Aorta (tissue), 5 donors: ENCODE measurements at places on chromosomes 6 and 20. TPM values are rescaled to one million over a fixed set of nuclear protein-coding genes. Genes with fewer than 3 reads are reported as not detected.
A peak's percentile ranks its signal among the peaks of the same experiment; 100 is the strongest.

The HLA-DOB gene
- polyA plus RNA-seq = 0.26 TPM

- H3K4me3 ChIP-seq = no peak overlapping the region
- H3K36me3 ChIP-seq = no peaks in the 10 kb centered on the region
- H3K27ac ChIP-seq = no peak overlapping the region
- H3K27me3 ChIP-seq = no peaks in the 10 kb centered on the region
- H3K4me1 ChIP-seq = peaks cover 4% of the 10 kb centered on the region
Measured at GRCh38 chr6:22631091-22631490, 61.7 kb downstream of the HDGFL1 start.

DNA sequence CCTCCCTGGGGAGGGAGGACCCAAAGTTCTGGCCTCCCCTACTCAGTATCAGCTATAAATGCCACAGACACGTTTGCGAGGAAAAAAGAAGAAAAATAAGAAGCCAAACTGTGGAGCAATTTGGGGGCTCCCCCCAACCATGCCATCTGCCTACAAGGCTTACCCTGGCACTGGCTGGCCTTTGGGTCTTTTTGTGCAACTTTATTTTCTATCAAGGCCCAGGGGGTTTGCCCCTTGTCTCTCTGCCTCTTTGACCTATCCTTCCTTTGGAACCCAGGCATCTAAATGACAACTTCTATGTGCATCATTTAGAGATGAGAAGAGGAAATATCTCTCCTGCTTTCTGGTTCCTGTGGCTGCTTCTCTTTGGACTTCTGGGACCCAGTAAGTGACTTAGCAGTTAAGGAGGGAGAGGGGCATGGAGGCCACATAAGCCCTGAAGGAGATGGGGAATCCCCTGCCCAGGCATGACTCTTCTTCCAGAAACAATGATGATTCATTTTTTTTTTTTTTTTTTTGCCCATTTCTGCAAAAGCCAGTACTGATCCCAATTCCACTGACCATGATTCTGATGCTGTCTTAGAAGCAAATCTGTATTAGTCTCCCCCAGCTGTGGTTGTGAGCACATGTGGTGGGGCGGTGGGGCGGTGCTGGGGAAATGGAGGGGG is at the start of gene MUC22:
TSS of gene MUC22 (plus strand) at position 82 of the 668 bp plus-strand sequence. CDS start at position 315, 233 bp downstream.
- no peak within 1 kb of the TSS for H3K4me3 ChIP-seq
- no peak for DNase-seq
- no peak within 1 kb of the TSS for H3K27ac ChIP-seq
- no peaks in the 10 kb centered on the region for H3K36me3 ChIP-seq
- H3K27me3 ChIP-seq = no peaks in the 10 kb centered on the region
- no peaks in the 10 kb centered on the region for H3K4me1 ChIP-seq

GRCh38 chr6:16295471-16295870 is 57.1 kb downstream of the GMPR start:
- peaks cover 5% of the 10 kb centered on the region for H3K36me3 ChIP-seq
- H3K27me3 ChIP-seq = no peaks in the 10 kb centered on the region
- DNase-seq = no peak
- H3K27ac ChIP-seq = no peak overlapping the region
- no peak overlapping the region for H3K4me3 ChIP-seq
- H3K4me1 ChIP-seq = no peaks in the 10 kb centered on the region

The TMEM170B gene
- polyA plus RNA-seq = 2.0 TPM

DNA sequence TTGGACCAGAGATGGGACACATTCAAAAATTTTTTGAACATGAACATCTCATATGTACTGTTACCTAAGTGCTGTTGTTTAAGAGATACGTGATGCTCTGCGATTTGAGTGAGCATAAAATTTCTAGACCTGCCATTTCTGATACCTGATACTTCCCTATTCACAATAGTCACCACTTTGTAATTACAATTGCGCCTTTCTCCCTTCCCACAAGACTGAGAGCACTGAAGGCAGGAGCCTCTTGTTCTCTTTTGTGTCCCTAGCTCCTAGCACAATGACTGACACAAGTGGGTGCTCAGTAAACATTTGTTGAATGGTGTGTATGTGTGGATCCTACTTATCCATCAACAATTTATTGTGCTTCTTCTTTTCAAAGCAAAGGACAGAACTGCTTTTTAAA is 92.8 kb upstream of the TMEM30A start:
- no peaks in the 10 kb centered on the region for H3K36me3 ChIP-seq
- H3K27me3 ChIP-seq = no peaks in the 10 kb centered on the region
- no peak overlapping the region for H3K4me3 ChIP-seq
- no peak overlapping the region for H3K27ac ChIP-seq
- DNase-seq = no peak
- H3K4me1 ChIP-seq = peaks cover 2% of the 10 kb centered on the region

The COL12A1 gene
- polyA plus RNA-seq = 43.5 TPM

DNA sequence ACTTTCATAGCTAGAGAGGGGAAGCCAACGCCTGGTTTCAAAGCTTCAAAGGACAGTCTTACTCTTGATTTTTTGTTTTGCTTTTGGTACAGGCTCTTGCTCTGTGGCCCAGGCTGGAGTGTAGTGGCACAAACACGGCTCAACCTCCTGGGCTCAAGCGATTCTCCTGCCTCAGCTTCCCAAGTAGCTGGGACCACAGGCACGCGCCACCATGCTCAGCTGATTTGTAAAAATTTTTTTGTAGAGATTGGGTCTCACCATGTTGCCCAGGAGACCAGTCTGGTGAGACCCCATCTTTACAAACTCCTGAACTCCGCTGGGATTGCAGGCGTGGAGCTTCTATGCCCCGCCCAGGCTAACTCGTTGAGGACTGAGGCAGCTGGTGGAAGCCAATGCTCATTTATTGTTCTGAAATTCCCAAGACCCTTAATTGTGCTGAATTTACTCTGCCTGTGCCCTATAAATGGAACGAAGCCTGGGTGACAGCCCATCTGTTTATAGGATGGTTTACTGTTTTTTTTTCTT is 18.0 kb downstream of the SRSF3 start:
- no peak overlapping the region for H3K27ac ChIP-seq
- H3K36me3 ChIP-seq = peaks cover 5% of the 10 kb centered on the region
- peak; percentile 21 for DNase-seq
- H3K27me3 ChIP-seq = no peaks in the 10 kb centered on the region
- no peak overlapping the region for H3K4me3 ChIP-seq
- H3K4me1 ChIP-seq = no peaks in the 10 kb centered on the region
